Stimulated activated CD8-positive, alpha-beta memory T cell treated with anti-CD3 and anti-CD28 coated beads, Interleukin-4, amount 100 ng/mL, for 1 hour (primary cell): ENCODE measurements at places on chromosomes 16 and 17.

- no peak for DNase-seq
Observed at GRCh38 chr17:68790931-68791330, 164.3 kb downstream of the ABCA8 start.

DNA sequence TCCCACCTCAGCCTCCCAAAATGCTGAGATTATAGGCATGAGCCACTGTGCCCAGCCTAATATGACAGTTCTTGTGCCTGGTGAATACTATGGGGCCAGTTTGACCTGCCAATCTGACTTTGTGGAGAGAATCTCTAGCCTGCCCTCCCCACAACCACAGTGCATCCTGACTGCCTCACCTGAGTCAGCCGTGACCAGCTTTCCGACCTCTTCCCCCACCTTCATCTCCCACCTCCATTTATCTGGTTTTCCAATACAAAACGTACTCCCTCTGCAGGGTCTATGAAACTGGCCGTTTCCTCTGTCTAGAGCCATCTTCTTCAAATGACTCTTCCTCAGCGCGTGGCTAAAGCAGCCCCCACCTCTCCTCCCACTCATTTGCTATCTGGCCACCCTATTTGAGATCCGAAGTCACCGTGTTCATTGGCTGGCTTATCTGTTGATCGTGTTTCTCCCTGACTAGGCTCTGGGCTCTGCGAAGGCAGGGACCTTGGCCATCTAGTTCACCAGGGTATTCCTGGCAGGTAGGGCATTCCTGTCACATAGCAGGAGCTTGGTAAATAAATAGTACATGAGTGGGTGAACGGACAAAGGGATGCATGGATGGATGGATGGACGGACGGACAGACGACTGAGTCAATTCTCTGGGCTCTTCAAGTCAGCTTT lies 22.3 kb upstream of the PLLP start:
- no peak for DNase-seq

DNA sequence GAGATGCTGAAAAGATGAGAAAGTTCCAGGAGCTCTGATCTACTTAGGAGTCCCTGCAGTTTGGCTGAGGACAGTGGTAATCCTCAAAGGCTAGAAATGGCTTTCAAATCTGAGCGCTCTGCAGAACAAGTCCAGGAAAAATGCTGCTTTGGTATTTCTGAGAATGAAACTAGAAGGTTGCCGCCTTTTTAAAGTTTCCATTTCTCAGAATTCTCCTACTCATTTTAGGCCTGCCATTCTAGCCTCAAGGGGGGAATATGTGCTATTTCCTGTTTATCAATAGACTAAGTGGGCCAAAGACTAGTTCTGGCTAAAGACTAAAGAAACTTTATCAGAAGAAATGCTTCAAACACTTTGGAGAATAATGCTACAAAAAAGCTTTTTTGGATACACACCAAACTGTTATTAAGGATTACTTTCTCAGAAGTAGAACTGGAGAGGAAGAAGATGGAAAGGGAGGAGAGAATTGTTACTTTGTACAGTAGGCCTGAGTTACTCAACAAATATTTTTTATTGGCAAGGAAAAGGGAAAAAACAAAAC lies at the start of gene SLFN12L:
Gene SLFN12L, minus strand, starts transcription at position 78 of the 541 bp plus-strand sequence. CDS start 15,314 bp downstream, outside the sequence.
- DNase-seq = no peak

GRCh38 chr16:57725554-57725953 lies 10.0 kb upstream of the KATNB1 start:
- DNase-seq = no peak

GRCh38 chr16:74078511-74079231 lies 217.9 kb upstream of the PSMD7 start:
- no peak for DNase-seq

DNA sequence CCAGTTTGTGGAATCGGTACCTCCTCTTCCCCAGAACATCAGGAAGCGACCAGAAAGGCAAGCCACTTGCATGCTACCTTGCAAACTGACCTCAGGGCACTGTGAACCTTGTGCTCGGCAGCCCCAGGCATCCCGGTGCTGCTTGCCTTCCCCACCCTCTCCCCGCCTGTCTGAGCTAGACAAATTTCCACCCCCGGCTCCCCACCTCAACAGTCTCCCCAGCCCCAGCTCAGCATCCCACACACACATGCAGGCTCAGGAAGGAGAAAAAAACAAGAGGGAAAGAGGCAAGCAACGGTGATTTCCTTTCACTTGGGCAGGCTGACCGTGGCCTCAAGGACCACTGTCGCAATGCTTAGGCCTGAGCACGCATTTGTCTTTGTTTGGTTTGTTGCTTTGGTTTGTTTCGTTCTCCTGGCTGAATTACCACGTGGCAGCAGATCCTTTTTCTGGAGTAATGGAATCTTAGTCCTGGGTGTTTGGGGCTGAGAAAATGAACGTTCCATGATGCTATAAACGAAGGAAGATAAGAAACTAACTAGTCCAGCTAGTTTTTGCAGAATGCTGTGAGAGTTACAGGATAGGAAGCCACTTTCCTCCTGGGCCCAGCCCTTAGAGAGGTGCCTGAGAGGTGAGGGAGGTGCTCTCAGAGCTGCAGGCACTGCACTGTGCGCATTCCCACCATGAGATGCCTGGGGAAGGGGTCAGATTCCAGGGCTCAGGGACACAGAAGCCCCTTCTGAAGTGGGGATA lies 27.9 kb downstream of the SDK2 start:
- DNase-seq = no peak

DNA sequence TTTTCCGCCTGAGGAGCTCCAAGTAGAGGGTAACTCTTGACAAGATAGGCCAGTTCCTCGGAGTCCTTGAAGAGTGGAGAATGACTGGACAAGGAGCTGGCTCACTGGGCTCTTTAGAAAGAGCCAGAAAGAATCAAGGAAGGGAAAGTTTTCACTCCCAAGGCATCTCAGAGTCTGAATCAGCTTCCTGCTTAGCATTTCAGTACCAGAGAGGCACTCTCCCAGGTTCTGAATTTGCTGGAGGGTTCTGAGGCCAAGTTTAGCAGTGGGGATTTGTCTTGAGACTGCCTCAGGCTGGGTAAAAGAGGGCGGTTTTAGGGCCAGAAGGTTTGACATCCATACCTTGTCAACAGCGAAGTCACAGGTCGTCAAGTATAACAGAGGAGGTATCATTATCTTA lies 25.5 kb downstream of the GP2 start:
- no peak for DNase-seq

- no peak for DNase-seq
Observed at GRCh38 chr16:734208-734980, 6.4 kb downstream of the CIAO3 start.

- DNase-seq = no peak
Observed at GRCh38 chr16:69503244-69503643, 62.5 kb upstream of the NFAT5 start.

GRCh38 chr16:9567666-9568065 lies 476.2 kb downstream of the HAPSTR1 start:
- no peak for DNase-seq

DNA sequence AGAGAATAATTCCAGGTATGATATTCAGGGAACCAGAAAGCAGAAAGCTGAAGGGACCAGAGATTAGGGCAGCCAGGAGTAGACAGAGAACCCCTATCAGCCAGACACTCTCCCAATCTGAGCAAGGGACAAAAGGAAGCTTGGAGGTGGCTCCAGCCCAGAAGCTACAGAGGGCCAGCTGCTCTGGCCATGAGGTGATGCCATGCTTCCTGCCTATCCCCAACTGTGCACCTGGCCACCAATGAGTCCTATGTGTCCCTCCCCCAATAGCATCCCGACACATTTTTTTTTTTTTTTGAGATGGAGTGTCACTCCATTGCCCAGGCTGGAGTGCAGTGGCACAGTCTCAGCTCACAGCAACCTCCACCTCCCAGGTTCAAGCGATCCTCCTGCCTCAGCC lies 30.0 kb downstream of the NSMCE1 start:
- no peak for DNase-seq

GRCh38 chr17:68908045-68908444 lies 47.1 kb downstream of the ABCA8 start:
- DNase-seq = no peak

DNA sequence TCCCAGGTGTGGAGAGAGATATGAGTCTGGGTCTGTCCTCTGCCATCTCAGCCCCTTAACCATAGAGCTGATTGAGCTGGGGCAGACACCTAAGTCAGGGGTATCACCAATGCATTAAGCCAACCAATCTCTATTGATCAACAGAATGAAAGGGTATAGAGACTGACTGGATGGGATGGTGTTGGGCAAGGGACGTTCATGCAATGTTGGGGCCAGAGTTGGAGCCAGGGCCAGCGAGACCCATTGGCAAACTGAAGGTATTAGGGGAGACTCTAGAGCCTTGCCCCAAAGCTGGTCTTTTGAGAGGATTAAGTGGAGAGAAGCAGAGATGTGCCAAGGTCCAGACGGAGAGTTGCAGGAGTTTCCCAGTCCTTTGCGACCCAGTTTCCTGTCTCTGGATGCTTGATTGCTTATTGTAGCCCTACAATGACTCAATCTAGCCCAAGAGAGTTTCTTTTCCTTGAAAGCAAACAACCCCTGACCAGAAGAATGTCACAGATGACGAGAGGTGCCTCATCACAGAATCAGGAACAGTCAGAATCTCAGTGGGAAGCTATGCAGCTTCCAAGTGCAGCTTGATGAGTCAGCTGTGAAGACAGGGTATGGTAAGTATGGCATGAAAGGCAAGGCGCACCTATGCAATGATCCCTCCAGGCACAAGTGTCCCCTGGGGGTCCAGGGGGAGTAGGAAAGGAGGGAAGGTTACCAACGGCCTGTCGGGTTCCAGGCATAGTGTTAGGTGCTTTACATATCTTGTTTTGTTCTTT lies 137.2 kb downstream of the UTP18 start:
- no peak for DNase-seq

- no peak for DNase-seq
Observed at GRCh38 chr17:18251204-18251603, 7.3 kb downstream of the FLII start.

- DNase-seq = no peak
Observed at GRCh38 chr17:44830359-44831288, 537 bp upstream of the GJC1 start.

DNA sequence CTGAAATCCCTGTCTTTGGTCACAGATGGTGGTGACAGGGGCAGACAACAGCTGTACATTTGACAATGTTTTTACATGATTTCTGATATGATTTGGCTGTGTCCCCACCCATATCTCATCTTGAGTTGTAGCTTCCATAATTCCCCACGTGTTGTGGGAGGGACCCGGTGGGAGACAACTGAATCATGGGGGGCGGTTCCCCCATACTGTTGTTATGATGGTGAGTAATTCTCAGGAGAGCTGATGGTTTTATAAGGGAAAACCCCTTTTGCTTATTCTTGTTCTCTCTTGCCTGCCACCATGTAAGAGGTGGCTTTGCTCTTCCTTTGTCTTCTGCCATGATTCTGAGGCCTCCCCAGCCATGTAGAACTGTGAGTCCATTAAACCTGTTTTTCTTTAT lies 353.9 kb downstream of the CPPED1 start:
- no peak for DNase-seq

- no peak for DNase-seq
Observed at GRCh38 chr17:77495575-77495974, 354.8 kb downstream of the SEC14L1 start.

- DNase-seq = no peak
Observed at GRCh38 chr17:76543826-76544545, 4.1 kb downstream of the PRCD start.
